CD4-positive, alpha-beta T cell treated with Interleukin-17A for 1 hour (primary cell): ENCODE measurements at places on chromosomes 5 and 9.

- no peak for DNase-seq
These were observed 130.6 kb downstream of the ADAMTS2 start for GRCh38 chr5:179214678-179215077.

GRCh38 chr5:96812851-96813250, 5.1 kb upstream of the ERAP1 start:
- no peak for DNase-seq

GRCh38 chr9:90032296-90033027, 427.6 kb downstream of the GADD45G start:
- DNase-seq = no peak

GRCh38 chr5:134568761-134569695, 43.6 kb downstream of the JADE2 start:
- DNase-seq = no peak

GRCh38 chr5:14726066-14726838, 61.7 kb downstream of the OTULIN start:
- no peak for DNase-seq

DNA sequence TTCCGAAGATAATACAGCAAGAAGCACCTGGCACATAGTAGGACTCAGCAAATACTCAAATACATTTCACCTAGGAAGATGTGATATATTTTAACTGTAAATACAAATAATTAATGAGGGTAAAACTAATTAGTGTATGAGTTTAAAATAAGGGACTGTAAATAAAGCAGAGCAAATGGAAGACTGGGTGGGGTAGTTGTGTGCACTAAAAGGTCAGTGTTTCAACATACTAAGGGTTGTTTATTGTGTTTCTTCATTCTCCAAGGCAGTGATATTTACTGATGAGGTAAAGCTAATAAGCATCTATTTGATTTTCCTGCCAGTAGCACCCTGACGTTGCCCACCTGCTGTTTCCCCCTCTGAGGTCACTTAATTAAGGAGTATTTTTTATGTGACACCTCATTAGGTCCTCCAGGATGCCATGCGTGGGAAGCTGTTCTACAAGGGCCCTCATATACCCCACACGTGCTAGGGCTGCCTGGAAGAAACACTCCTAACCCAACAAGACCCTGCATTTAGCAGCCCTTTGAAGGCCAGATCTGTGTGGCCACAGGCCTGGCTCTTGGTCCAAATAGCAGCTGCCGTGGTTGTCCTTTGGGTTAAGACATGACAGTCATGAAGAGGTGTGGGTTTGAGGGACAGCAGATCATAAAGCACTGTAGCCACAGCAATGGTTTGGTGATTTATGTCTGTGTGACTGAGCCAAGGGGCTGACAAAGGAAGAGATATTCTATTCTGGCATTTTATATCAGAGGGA, 97.5 kb upstream of the RPS23 start:
- DNase-seq = no peak

- no peak for DNase-seq
These were observed 218.0 kb downstream of the PIK3R1 start for GRCh38 chr5:68433526-68433922.

- peak; percentile 67 for DNase-seq
These were observed 557 bp upstream of the PHF2 start for GRCh38 chr9:93575796-93576257.

DNA sequence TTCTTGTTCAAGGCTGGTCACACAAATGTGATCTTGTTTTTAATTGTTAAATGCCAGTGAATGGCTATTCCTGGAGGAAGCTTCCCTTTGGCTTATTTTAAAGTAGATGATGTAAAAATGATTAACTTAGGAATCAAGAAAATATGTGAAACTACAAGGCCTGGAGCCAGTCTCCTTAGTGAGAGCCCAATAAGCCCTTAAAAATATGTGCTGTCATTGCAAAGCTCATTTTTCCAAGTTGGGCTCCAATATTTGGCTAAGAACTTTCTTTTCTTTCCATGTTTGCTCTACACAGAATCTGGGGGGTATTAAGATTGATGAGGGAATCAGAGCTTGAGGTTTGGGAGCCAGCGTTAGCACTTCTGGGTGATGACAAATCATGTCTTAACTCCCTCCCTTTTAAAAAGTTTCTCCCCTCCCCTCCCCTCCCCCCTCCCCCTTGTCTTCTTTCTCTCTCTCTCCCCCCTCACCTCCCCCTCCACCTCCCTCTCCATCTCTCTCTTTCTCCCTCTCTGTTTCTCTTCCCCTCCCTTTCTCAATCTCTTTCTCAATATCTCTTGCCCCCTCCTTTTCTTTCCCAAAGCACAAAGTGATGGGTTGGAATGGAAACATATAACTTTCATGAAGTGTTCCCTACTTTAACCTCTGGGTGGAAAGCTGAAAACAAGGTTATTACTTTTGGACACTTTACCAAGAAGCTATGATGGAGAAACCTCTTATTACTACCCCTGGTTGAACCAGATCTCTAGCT, 86.0 kb downstream of the FBXL7 start:
- DNase-seq = no peak

- DNase-seq = peak; percentile 56
These were observed 206.4 kb downstream of the C9orf50 start for GRCh38 chr9:129414377-129414992.

- DNase-seq = no peak
These were observed 256.7 kb downstream of the NDUFS4 start for GRCh38 chr5:53817183-53817582.

DNA sequence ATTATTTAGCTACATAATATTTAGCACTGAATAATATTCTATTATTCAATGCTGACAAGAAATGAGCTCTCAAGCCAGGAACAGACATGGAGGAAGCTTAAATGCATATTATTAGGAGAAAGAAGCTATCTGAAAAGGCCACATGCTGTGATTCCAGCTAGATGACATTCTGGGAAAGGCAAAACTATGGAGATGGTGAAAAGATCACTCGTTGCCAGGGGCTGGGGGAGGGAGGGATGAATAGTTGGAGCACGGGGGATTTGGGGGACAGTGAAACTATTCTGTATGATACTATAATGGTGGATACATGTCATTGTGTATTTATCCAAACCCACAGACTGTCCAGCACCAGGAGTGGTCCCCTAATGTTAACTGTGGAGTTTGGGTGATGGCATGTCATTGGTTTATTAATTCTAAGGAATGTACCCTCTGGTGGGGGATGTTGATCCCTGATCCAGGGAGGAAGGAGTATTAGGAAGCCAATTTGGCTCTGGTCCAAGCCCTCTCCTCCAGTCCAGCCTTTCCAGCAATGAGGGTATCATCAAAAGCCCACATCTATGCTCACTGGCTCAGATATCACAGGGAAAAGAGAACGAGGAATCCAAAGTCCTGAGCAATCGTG, 162.5 kb downstream of the COL23A1 start:
- no peak for DNase-seq

DNA sequence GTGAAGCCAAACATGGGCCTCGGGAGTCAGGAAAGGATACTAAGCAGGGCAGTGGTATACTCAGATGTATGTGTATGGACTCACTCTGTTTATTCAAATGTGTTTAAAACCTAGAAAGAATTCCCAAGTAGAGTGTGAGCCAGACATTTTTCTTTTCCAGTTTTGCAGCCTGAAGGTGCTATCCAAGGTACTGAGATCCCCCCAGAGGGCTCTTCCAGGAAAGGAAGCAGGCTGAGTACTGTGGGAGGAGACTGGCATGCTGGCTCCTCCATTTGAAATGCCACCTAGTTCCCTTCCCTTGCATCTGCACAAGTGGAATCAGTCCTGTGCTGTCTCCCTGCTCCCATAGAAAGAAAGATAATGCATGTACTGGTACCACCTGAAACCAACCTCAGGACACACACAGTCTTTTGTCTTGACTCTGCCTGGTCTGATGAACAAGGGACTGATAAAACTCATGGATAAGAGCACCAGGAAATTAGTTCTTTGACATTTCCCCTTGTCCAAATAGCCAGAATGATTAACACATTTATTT, 85.9 kb downstream of the HRH2 start:
- no peak for DNase-seq

GRCh38 chr9:99127356-99128132, 22.6 kb downstream of the TGFBR1 start:
- no peak for DNase-seq

DNA sequence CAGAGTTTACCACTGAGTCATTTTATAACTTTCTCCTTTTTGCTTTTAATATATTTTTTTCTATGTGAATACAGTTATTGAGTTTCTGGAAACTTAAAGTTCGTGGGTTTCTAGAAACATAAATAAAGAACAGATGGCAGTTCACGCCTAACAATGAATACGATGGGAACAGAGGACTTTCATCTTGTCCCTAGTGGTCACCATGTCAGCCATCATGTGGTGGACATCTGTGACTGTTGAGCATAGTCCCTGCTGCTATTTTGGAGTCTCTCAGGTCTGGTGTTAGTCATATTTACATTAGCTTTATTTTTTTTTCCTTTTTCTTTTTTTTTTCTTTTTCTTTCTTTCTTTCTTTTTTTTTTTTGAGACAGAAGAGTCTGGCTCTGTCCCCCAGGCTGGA, 85.3 kb downstream of the XRCC4 start:
- DNase-seq = no peak

- no peak for DNase-seq
These were observed 215.7 kb upstream of the ELL2 start for GRCh38 chr5:96177303-96177869.

DNA sequence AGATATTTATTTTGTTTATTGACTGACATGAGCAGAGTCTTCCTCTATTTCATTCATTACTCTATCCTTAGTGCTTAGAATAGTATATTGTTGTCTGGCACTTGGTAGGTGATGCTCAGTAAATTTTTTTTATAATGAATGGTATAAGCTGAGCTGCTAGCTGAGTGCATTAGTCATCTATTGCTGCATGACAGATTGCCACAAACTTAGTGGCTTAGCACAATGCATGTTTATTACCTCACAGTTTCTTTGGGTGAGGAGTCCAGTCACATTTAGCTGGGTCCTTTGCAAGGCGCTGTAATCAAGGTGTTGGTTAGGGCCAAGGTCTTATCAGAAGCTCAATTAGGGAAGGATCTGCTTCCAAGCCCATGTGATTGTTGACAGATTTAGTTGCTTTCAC, 23.1 kb downstream of the SMAD5 start:
- no peak for DNase-seq

- DNase-seq = no peak
These were observed 281.8 kb downstream of the AOPEP start for GRCh38 chr9:95008151-95008771.

- DNase-seq = no peak
These were observed 12.3 kb upstream of the FCHSD1 start for GRCh38 chr5:141663506-141663905.

- DNase-seq = no peak
These were observed 215.5 kb upstream of the ACTBL2 start for GRCh38 chr5:57698086-57698485.

DNA sequence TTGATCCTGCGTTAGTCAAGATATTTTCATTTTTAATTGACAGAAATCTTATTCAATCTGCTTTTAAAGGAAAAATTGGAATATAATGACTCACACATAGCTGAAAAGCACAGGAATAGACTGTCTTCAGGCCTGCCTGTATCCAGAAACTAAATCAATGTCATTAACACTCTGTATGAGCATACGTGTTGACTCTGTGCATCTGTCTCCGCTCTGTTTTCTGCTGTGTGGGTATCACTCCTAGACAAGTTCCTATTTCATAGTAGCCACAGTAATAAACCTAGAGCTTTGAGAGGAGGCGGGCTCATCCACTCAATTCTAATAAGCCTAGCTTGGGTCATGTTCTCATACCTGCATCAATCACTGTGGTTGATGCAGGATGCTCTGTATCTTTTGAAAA, 267.6 kb downstream of the KCTD16 start:
- no peak for DNase-seq

DNA sequence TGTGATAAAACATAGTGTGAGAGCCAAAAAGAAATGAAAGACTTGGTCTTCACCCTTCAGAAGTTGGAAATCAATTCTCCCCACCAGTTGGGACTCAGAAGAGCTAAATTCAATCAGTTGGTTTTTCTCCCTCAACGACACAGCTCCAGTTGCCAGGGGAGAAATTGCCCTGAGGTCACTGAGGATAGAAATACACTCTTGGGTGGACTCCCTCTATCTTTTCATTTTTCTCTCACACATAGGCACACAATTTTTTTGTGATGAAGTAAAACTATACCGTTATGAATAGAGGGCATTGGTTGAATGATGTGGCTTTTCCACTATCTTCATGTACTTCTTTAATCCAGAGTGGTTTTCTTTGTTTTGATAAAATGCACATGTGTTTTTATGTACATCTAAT, 80.2 kb downstream of the ZNF366 start:
- DNase-seq = no peak

- DNase-seq = peak; percentile 81
These were observed 3.6 kb upstream of the CPEB4 start for GRCh38 chr5:173884402-173885053.

GRCh38 chr5:958701-959571, 49.7 kb upstream of the NKD2 start:
- no peak for DNase-seq

DNA sequence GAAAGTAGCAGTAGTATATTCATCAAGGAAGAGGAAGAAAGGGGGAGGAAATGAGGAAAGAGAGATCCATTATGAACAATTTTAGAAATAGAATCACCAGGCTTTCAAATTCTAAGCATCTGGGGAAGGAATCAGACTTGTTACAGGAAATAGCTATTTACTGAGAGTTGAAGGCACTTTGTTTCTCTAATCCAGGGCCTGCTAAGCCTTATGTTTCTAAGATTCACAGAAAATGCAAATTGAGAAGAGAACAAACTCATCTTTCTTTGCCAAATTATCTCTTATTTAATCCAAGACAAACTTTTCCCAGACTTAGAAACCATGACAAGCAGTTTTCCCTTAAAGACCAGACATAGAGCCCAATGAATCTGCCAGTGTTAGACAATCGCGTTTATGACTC, 528.0 kb upstream of the NMUR2 start:
- DNase-seq = no peak

- no peak for DNase-seq
These were observed 50.1 kb downstream of the SLIT3 start for GRCh38 chr5:169250887-169251286.

DNA sequence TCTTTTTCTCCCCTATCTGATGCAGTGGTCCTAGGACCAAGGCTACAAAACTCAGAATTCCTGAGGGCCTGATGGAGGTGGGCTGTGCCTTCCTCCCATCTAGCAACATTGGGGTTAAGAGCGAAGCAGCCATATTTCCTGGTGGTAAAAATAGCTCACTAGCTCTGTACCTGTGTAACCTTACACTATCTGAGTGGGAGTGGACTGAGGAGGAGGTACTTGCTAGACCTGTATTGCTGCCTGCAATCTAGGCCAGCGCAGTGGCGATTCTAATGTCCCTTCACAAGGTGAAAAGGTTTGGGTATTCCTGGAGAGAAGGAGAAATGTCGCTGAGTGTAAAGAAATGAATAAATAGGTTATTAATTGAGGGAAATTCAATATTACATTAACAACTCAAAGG, 80.2 kb upstream of the LIFR start:
- DNase-seq = no peak

- no peak for DNase-seq
These were observed 171.3 kb downstream of the RGS3 start for GRCh38 chr9:113634596-113635515.

DNA sequence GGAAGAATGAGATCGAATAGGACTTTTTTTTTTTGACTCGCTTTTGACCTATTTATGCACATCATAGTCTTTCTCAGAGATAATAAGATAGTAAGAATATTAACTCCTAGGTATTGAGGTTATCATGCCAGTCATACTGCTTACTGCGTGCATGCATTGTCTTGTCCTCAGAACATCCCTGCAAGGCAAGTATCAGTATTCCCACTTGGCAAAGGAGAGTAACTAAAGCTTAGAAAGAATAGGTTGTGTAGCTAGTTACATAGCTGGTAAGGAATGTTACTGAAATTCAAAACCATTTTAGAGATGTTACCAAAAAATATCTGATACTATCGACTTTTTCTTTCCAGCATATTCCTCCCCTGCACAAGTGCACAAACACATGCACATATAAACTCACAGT, 296.1 kb upstream of the CLINT1 start:
- no peak for DNase-seq

- DNase-seq = no peak
These were observed 90.8 kb upstream of the PRRC1 start for GRCh38 chr5:127426661-127427060.
